ENCODE measurements at places on chromosomes 4 and X. TPM values are rescaled to one million over a fixed set of nuclear protein-coding genes. Genes with fewer than 3 reads are reported as not detected.

Gene SMIM31
- not detected for total RNA-seq

Gene CLGN
- total RNA-seq = 0.47 TPM

Gene RUFY3
- 92.8 TPM for total RNA-seq

Gene PLXNB3
- total RNA-seq = 11.3 TPM

Gene MGAT4D
- total RNA-seq = not detected

Gene USP17L12
- total RNA-seq = not detected

Gene TRIM60
- not detected for total RNA-seq

Gene GAGE2A
- not detected for total RNA-seq

Gene MAOA
- 250 TPM for total RNA-seq

Gene FREM3
- total RNA-seq = not detected

Gene EGFL6
- 0.63 TPM for total RNA-seq

Gene WDR1
- 130 TPM for total RNA-seq

Gene NLRP2B
- total RNA-seq = not detected

Gene ADAMTS3
- 12.5 TPM for total RNA-seq

Gene ABLIM2
- total RNA-seq = 13.8 TPM

Gene IRS4
- not detected for total RNA-seq

Gene DCHS2
- total RNA-seq = 2.0 TPM

Gene FAM53A
- 2.0 TPM for total RNA-seq

Gene HSFX4
- total RNA-seq = not detected

All from omental fat pad (tissue), 4 donors.